ENCODE measurements at places on chromosomes 1 and 21.

- DNase-seq, result no peak
Measured at GRCh38 chr21:46025113-46025770, 43.7 kb downstream of the COL6A1 start.

GRCh38 chr1:231311720-231312431 is 25.8 kb downstream of the EXOC8 start:
- no peak for DNase-seq

GRCh38 chr1:36920371-36920770 is 113.9 kb downstream of the GRIK3 start:
- no peak for DNase-seq

- DNase-seq, result no peak
Measured at GRCh38 chr1:34054920-34055319, 110.1 kb downstream of the CSMD2 start.

- no peak for DNase-seq
Measured at GRCh38 chr21:39720126-39720778, 24.7 kb upstream of the IGSF5 start.

DNA sequence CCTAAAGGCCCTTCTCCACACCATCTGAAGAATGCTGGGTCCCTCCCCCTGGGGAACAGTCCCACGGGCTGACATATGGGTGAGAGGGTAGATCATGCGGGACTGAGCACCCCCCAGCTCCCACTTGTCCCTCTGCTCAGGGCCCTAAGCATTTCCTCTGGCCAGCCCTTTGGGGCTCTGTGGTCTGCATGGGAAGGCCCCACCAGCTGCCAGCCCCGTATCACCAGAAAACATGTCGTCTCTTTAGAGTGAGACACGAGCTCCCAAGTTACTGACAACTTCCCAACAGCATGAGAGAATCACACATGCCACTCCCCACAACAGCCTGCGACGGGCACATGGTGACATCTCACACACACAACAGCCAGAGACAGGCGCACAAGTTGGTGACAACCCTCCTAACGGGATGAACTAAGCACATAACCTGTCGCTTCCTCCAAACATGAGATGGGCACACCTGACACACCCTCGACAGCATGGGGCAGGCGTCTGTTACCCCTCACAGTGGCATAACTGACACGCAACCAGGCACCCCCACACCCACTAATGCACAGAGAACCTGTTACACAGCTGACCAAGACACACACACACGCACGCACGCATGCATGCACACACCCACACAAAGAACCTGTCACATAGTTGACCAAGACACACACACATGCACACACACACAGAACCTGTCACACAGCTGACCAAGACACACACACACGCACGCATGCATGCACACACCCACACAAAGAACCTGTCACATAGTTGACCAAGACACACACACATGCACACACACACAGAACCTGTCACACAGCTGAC is 41.2 kb downstream of the AHDC1 start:
- DNase-seq, result no peak

DNA sequence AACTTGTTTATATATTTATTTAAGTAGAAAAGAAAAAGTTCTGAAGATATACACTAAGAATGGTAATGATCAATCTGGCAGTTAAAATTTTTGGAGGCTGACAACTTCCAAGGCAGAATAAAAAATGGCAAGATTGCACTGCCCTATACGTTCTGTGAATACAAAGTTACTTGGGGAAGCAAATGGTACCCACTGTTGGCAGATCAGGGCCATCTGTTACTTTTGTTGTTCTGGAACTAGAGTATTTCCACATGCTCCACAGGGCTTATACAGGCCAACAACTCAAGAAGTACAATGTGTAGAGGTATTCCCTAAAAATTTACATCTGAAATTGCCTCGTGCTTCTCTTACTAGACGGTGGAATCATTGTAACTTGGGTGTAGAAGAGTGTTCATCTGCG is 53.2 kb downstream of the AHCTF1 start:
- DNase-seq, result no peak

GRCh38 chr1:20787840-20788795 is 1.0 kb upstream of the HP1BP3 start:
- DNase-seq, result no peak

DNA sequence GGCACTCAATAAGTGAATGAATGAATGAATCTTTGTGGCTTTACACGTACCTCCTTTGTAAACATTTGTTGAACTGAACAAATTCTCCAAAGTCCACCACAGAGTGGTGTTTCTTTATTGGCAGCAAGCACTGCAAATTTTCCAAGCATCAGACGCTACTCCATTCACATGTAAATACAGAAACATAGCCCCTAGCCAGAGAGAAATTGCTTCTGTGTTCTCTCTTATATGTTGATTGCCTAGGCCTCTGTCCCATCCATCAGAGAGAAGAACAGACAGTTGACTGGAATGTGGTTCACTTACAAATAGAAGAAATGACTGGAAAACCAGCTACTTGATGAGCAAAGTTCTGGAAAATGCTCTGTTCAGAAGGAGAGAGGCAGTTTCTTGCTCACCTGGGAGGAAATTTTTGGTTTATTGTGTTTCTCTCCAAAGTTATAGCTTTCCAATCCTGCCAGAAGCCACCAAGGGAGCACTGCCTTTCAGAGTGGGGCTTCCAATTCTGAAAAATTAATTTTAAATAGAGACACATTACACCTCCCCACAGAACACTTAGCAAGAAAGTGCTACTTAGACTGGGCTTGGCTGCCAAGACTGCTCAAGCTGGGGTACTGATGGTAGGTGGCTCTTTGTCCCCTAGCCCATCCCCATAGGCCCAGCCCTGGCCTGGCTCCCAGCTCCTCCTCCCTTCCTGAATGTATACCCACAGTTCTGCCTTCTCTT is 18.1 kb upstream of the KIRREL1 start:
- DNase-seq, result no peak

- no peak for DNase-seq
Measured at GRCh38 chr1:232686346-232686745, 56.4 kb upstream of the SIPA1L2 start.

Data from NCI-H2081 treated with DMSO at 0.1 percent for 48 hours (cell line).